ENCODE measurements at places on chromosomes 7 and 10. TPM values are rescaled to one million over a fixed set of nuclear protein-coding genes. Genes with fewer than 3 reads are reported as not detected.

GRCh38 chr7:151135866-151136843 is 31.3 kb downstream of the GBX1 start:
- no peak for DNase-seq

The GATA3 gene
- total RNA-seq: 46.3 TPM

The SLC29A4 gene
- total RNA-seq: 0.45 TPM

DNA sequence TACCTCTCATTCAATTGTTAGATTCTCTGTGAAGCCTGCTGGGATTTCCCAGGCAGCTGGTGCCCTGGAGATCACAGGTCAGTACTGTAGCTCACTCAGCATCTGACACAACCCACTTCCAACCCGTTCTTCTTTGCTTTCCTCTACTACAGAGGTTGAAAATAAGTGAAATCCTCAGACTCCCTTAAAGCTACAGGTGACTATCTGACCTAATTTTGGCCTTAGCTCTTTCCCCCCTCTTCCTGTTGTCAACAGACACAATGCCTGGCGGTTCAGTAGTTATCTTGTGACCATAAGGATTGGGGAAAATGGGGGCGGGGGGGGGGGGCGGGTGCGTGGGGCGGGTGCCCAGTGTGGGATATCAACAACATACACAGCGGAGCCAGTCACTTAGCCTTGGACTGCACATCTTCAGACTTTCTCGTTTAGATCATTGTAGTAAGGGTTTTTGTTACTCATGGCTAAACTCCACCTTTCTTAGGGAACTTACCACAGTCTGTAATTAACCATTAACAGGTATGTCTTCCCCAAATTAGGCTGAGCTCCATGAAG is 37.8 kb downstream of the MTPN start:
- DNase-seq: no peak

The NODAL gene
- not detected for total RNA-seq

DNA sequence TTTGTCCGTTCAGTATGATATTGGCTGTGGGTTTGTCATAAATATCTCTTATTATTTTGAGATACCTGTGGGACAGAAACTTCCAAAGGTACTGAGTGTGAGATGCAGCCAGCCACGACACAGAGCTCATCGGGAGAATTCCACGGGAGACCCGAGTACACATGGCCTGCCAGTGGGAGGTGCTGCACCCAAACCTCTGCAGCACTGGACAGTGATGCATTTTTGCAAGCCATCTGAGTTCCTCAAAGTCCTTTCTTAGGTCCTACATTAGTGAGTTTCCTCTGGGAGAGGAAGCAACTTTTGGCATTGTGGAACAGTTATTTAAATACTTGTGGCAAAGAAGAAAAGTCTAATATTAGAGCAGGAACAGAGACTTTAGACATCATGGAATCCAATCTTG is 77.5 kb downstream of the ARID5B start:
- DNase-seq: no peak

The KNDC1 gene
- 0.70 TPM for total RNA-seq

The ACTL6B gene
- total RNA-seq: not detected

DNA sequence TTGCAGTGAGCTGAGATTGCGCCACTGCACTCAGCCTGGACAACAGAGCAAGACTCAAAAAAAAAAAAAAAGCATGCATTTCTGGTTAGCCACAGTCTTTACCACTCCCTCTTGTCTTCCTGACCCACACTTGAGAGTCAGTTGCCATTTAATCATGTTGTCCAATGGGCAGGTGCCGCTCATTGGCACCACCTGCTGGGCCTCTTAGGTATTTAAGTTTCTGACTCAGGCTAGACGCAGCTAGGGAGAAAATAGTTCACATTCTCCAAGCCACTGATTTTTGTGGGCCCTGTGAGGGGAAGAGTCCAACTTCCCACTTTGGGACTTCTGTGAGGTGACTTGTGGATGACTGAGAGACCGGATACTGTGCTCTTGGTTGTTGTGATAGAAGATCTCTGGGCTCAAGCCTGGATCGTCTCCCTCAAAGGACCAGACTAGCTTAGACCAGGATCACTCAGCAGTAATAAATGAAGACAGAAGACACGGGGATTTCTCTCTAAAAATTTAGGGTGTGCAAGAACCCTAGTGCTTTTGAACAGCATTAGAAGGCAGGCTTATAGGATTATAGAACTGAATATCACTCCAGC is 26.8 kb upstream of the SORCS3 start:
- peak; percentile 51 for DNase-seq

GRCh38 chr10:30818010-30818660 is 188.6 kb upstream of the LYZL2 start:
- DNase-seq: no peak

The GBX1 gene
- total RNA-seq: not detected

The PRTFDC1 gene
- 0.41 TPM for total RNA-seq

GRCh38 chr10:102394801-102395399 is 605 bp upstream of the NFKB2 start:
- peak; percentile 75 for DNase-seq

The SSBP1 gene
- total RNA-seq: 207 TPM

Data from activated CD4-positive, alpha-beta memory T cell treated with anti-CD3 and anti-CD28 coated beads for 36 hours (primary cell).